ENCODE measurements at places on chromosomes 13 and 19.

GRCh38 chr13:60268203-60268555, 104.5 kb upstream of the DIAPH3 start:
- DNase-seq: no peak

DNA sequence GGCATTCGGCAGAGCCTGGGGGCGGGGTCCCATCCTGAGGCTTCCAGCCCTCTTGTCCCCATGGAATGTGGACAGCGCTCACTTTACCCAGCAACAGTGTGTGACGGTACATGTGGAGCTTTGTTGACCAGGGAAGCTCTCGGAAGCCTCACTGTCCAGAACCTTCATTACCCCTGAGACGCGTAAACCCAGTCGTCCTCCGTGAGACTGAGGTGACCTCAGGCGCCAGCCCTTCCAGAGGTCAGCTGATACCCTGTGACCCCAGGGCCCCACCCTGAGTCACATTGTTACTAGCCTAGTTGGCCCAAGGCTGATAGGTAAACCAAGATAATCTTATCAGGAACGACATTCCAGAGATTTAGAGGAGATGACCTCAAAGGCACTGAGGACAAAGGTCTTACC, 10.2 kb upstream of the TMEM160 start:
- DNase-seq: no peak

DNA sequence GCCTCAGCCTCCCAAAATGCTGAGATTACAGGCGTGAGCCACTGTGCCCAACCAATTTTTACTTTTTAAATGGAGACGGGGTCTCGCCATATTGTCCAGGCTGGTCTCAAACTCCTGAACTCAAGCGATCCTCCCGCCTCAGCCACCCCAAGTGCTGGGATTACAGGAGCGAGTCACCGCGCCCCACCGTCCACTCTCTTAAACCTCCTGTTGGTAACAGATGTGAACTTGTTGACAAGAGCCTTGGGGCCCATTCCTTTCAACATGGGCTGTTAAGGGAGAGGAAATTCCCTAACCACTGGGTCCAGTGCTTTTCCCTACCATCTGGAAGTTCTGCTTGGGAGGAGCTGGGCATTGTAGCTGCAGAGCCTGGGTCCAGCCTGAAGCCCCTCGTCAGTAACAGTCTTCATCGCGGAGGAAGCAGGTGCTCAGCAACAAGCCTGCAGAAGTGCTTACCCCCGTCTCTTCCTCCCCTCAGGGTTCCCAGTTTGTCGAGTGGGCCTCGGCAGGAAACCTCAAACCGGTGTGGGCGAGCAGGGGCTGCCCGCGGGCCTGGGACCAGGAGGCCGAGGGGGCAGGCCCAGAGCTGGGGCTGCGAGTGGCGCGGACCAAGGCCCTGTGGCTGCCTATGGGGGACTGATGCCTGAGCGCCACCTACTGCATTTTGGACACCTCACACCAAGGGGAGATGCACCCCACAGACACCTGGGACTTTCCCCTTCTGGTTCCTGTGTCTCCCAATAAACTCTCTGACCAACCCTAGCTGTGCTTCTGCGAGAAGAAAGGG, 4.0 kb upstream of the FLT3LG start:
- peak; percentile 67 for DNase-seq

DNA sequence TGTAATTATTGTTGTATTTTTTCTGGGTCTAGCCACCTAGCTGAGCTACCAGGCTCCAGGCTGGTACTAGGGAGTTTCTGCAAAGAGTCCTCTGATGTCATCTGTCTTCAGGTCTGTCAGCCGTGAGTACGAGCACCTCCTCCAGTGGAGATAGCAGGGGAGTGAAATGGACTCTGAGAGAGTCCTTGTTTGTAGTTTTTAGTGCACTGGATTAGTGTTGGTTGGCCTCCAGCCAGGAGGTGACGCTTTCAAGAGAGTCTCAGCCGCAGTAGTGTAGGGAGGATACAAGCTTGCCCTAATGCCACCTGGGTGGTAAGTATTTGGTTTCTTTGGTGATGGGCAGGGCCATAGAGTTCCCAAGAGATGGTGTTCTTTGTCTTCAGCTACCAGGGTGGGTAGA, 384.8 kb downstream of the SLC7A1 start:
- no peak for DNase-seq

- no peak for DNase-seq
Measured at GRCh38 chr13:73967397-73968165, 166.6 kb downstream of the KLF12 start.

GRCh38 chr19:13430790-13431582, 75.3 kb downstream of the CACNA1A start:
- DNase-seq: peak; percentile 28
